CD4-positive, alpha-beta T cell treated with Interleukin-4 for 4 hours (primary cell): ENCODE measurements at places on chromosomes 16 and 17.

DNA sequence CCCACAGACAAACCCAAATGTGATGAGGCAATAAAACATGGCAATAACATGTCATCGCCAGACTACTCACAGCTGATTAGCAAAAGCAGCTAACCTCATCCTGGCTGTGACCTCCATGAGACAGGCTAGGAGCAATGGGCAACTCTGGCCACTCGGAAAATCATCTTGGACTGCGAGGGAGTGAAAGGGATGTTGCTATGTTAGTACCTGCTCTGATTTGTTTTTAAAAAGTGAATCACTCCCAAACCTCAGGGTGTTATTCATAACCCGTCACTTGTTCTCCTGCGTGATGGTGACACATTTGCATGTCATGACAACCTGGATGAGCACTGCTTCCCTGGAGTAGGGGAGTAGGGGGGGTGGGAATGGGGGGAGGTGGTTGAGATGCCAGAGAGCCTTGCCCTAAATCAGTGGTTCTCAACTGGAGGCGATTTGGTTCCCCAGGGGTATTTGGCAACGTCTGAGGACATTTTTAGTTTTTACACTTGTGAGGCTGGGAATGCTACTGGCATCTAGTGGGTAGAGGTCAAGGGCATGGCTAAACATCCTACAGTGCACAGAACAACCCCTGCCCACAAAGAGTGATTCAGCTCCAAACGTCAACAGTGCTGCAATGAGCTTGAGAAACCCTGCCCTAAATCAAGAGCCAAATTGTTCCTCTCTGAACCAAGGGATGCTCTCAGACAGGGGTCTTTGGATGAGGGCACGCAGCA, 241.7 kb downstream of the SOX9 start:
- DNase-seq, result no peak

DNA sequence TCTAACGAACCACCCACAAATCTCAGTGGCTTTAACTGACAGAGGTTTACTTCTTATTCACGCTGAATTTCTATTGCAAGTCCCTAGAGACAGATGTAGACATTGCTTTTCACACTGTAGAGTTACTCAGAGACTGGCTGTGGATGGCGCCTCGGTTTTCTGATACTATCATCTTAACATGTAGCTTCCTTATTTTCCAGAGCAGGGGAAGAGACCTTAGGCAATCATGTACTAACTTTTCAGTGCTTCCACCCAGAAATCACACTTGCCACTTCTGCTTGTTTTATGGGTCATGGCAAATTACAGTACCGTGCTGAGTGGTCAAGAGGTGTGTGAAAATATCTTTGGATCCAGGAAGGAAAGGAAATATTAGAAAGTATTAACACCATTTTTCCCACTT, 65.4 kb downstream of the MAF start:
- DNase-seq, result peak; percentile 2

- DNase-seq, result no peak
These were observed 11.2 kb downstream of the CHD9NB start for GRCh38 chr16:53041320-53042051.

DNA sequence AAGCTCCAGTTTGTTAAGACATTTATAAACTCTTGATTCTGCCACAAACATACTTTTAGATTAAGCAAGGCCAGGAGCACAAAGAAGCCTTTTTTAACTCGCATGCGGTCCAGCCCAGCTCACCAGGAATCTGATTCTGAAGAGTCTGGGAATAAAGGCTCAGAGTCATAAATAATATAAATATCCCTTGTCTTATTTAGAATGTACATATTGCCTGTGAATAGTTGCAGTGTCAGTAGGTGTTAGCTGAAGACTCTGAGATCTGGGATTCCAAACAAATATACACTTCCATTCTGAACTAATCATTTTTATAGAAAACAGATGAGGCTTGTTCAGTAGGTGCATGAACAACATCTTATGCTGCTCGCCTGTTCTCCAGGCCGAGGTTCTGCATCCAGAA, 59.1 kb upstream of the ELAC2 start:
- DNase-seq, result no peak

- DNase-seq, result peak; percentile 43
These were observed 6.2 kb downstream of the GGA2 start for GRCh38 chr16:23504076-23504452.

DNA sequence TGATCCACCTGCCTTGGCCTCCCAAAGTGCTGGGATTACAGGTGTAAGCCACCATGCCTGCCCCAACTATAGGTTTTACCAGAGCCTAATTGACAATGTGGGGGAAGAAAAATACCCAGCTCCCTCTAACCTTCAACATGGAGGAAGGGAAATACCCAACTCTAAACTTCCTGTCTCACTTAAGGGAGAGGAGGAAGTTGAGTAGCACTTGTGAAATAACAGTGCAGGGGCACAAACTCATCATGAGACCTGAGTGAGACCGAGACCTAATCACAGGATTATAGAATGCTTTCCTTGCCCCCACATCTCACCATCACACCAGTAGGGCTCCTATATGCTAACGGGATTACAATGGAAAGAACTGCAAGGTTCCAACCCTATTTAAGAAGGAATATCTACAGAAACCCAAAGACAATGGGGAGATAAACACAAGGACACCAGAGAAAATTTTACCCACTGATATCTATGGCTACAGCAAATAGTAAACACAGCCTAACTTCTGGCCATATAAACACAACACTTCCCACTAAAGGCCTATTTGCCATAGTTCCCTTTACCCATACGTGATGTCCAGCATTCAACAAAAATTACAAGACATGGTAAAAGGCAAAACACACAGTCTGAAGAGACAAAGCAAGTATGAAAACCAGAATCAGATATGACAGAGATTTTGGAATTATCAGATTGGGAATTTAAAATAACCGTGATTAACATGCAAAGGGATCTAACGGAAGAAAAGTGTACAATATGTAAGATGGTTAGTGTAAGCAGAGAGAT, 26.9 kb downstream of the OR3A1 start:
- DNase-seq, result no peak

- DNase-seq, result no peak
These were observed 617 bp downstream of the COASY start for GRCh38 chr17:42562388-42563142.

GRCh38 chr17:9292561-9292941, 271.2 kb downstream of the NTN1 start:
- no peak for DNase-seq

- DNase-seq, result no peak
These were observed 46.2 kb downstream of the GNAO1 start for GRCh38 chr16:56237451-56237930.

DNA sequence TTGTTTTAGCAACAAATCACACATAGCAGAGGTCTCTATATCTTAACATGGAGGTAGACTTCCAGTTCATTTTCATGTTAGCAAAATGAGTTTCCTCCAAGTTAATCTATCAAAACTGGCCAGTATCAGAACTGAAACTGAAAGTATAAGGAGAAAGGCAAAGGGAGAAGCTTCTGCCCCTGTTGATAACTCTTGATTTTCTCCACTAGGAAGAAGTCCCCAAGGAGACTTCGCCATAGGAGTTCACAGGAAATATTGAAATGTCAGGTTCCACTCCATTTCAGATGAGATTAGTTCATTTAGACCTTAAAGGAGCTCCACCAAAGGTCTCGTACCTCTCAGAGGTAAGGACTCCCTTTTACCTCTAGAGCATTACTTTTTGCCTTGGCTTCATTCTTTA, 1.2 kb upstream of the OGFOD3 start:
- DNase-seq, result peak; percentile 31

- no peak for DNase-seq
These were observed 20.2 kb downstream of the CHCT1 start for GRCh38 chr17:60442271-60443173.

- no peak for DNase-seq
These were observed at the start of gene RAC3 for GRCh38 chr17:82031303-82031884. RAC3 (plus strand) TSS chr17:82031678; CDS start chr17:82031762, 84 bp downstream.

DNA sequence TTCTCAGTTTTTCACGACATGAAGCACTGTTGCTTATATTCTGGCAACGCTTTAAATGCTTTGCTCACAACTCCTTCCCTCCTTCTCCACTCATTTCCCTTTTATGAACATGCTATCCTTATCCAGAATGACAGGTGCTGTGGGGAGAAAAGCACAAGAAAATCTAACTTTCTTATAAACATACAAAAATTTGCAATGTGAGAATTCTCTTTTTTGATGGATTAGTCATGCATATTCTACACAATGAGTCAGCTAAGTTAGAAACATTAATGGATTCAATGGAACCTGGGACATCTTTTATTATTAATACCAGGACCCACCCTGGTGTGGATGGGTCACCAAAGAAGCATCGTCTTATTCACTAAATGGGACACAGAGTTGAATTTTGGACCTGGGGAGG, 234.6 kb upstream of the CDH5 start:
- DNase-seq, result no peak

DNA sequence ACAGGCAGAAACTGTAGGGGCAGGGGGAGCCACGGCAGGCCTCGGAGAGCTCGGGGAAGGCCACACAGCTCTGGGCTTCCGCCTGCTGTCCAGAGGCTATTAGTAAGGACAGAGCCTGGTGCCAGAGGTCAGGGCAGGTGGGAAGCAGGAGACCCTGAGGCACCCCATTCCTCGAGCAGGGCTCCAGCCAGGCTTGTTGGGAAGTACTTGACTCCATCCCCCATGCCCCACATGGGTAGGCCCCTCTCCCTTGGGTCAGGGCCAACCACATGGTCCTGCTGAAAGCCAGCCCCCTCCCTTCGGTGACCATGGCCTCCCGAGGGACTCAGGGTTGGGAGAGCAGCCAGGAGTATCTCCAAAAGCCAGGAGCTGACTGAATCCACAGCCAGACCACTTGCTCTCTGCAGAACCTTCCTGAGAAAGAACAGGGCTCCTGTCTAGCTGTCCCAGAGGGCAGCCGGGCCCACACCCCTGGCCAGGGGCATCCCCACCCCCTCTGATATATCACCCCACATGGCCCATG, 17.4 kb upstream of the MPRIP start:
- DNase-seq, result no peak

- DNase-seq, result no peak
These were observed 136.5 kb upstream of the CCL2 start for GRCh38 chr17:34118564-34118963.

DNA sequence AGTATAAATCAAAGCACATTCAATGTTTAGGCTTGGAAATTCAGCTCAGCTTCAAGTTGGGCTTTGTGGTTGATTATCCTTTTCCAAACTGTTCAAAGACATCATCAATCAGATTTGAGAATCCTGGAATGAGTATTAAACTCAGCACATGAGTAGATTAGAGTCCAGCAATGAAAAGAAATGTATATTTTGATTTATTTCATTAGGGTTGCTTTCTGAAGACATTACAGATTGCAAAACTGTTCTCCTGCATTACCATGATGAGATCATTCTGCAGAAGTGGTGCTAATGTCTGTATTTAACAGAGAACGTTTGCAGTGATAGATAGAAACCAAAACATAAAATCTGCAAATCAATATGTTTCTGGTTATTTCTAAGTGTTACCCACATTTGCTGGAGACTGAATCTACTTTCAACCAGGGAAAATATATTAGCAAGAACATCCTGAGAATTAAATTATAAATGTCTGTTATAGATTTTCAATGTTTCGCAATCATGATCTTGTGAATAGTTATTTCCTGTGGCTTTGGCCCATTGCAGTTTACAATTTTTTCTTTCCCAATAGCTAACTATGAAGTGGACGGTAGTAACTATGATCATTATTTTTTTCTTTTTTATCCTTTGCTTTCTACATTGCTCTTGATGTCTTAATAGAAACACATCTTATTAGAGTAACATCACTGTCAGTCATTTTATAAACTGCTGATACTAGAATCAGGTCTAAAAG, 1125.7 kb upstream of the GOT2 start:
- no peak for DNase-seq

DNA sequence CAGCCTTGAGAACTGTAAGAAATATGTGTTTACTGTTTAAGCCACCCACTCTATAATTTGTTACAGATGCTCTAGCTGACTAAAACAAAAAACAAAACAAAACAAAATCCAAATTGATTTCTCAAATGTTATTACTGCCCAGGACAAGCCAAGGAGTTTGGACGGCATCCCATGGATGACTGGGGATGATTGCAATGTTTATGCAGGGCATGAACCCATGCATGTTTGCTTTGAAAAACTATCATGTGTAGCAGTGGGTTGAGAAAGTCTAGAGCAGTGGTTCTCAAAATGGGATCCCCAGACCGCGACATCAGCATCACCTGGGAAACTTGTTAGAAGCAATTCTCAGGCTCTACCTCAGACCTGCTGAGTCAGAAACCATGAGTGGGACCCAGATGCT, 223.2 kb upstream of the PSMD7 start:
- no peak for DNase-seq

GRCh38 chr17:44183024-44183423, 3.7 kb upstream of the TMUB2 start:
- no peak for DNase-seq
